Neural progenitor cell (in vitro differentiated cells): ENCODE measurements at places on chromosomes 16 and 17.

- DNase-seq, result no peak
These were observed 103.5 kb upstream of the NOG start for GRCh38 chr17:56489980-56490379.

GRCh38 chr16:76879420-76879819 lies 311.6 kb upstream of the MON1B start:
- no peak for DNase-seq

- DNase-seq, result no peak
These were observed 27.6 kb downstream of the MAP3K3 start for GRCh38 chr17:63649813-63650212.

DNA sequence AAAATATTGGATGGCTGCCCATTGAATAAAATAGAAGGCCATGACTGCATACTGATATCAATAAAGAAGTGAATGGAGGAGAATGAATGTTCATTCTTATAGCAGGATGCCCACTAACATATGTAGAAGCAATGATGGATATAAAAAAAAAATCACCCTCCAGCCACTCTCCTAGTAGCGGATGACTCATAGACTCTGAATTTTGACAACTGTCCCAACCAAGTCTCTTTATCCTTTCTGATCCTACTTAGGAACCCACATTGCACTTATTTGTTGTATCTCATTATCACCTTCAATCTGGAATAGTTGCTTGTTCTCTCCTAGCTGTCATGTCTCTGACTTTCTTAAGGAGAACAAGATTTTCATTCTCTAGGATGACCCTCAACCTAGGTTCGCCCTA lies 429.9 kb downstream of the HS3ST3B1 start:
- no peak for DNase-seq
